ENCODE measurements at places on chromosomes 1 and 21.

DNA sequence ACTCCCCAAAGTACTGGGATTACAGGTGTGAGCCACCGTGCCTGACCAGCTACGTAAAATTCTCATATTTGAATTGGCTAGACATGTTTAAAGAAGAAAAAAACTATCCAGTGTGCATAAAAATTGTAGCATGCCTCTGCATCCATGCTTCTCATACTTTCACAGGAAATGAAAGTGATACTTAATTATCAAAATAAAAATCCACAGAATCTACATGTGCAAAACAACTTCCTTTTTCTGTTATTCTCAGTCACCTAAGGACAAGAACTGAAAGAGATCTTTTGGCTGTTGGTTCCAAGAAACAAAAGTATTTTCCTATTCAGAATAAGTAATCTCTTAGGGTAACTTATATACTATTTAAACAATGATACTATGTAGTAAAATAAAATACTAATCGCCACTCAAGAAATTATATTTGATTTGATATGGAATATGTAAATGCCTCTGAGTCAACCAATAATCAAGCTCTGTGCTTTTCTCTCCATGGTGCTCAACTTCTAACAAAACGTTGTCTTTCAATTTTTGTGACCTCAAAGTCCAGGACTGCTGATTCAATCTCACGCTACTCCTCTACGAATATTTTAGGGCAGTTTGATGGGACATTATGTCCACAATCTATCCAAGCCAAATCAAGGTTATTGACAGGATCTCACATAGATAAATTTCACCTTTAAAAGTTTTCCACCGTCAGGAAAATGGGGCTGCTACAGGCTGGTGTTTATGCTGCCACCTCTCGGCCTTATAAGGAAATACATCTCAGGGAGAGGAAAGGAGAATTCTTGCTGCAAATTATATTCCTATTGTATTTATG lies 102.7 kb downstream of the ZNF281 start:
- DNase-seq = peak; percentile 51

DNA sequence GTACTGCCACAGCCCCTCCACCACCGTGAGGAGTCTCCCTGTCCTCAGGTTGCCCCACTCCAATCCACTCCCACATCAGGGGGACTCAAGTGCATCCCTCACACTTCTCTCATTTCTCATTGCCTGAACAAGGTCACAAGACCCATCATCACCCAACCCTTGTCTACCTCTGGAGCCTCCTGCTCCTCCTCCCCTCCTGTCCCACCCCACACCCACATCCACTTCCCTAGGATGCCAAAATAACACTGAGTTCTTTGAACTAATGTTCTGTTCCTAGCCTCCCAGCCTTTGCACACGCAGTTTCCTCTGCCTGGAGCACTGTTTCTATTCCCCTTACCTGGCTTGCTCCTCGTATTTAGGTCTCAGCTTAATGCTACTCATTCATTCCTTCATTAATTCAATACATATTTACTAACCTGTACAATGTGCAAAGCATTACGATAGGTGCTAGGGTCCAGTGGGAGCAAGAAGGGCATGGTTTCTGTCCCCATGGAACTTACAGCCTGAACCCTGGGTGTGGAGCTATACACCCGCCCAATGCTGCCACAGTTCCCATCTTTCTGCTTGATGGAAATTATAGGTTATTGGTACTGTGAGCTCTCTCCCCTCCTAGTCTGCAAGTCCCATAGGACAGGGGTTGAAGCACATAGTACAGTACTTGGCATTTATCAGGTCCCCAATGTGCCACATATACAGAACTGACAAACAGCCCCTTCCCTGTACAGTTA lies 96.1 kb upstream of the GRIK3 start:
- DNase-seq = no peak

GRCh38 chr21:31409831-31410487 lies 65.9 kb upstream of the TIAM1 start:
- DNase-seq = no peak

GRCh38 chr21:17196623-17197022 lies 316.2 kb upstream of the CXADR start:
- DNase-seq = no peak

GRCh38 chr1:56569661-56570060 lies 9.7 kb downstream of the PLPP3 start:
- no peak for DNase-seq

DNA sequence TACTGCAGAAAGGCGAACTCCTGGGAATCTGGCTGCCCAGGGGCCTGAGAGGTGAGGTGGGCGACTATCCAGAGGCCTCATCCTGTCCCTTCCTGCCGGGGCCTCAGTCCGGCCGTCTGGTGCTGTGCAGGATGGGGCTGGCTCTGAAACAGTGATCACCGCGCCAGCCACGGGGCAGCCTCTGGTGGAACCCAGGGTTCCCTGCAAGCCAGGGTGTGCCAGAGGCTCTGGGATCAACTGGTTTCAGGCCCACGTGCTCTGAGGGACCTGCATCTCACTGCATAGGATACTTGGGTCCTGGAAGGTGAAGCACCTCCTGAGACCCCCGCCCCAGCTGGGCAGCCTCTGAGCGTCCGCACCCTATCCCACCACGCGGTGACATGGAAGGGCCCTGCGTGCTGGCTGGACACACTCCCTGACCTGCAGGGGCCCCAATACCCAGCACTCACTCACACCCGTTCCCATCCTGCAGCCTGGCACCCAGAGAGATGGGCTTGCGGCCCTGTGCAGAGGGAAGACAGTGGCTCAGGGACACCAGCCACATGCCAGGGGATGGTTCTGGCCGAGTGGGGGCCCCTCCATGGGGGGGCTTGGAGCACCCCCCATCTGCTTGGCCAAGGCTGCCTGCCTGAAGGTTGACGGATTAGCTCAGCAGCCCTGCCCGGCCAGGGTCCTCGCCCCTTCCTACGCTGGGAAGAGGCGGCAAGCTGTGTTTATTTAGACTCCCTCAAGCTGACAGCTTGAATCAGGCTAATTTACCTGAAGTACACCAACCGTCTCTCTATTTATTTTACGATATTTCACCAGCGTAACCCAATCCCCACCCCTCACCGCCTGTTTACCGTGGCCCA lies 64.3 kb upstream of the TTC34 start:
- DNase-seq = no peak

DNA sequence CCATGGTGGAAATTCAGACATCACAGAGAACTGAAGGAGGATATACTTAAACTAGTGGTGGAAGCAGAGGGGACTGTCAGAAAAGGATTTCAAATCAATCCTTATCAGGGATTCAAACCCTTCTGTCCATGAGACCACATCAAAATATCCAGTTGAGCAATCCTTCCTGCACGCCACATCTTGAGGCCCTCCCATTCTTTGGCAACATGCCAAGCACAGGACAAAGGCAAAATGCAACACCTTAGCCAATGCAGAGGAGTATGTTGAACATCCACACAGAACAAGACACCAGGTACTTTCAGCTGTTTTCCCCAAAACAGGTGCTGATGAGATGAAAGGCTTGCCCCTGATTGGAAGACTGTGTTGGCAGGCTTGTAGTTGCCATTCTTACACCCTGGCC lies 81.8 kb upstream of the PLXNA2 start:
- DNase-seq = no peak

GRCh38 chr1:17043676-17044075 lies 10.2 kb downstream of the SDHB start:
- DNase-seq = no peak

GRCh38 chr1:66981679-66982078 lies 56.9 kb downstream of the MIER1 start:
- DNase-seq = no peak

DNA sequence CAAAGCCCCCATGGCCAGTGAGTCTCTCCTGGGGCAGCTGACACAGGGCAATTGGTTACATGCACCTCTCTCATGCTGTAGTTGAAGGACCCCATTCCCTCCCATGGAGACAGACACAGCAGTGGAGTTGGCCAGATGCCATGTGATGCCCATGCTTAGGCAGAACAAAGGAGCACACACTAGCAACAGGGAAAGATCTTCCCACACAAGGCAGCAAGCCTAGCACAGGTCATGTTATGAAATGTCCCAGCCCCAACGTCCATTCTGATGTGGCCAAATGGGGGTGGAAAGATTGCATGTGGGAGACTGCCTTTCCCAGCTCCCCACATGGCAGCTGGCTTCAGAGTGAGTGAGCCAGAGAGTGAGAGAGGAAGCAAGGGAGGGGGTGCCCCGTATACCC lies 34.5 kb downstream of the AADACL4 start:
- DNase-seq = no peak

DNA sequence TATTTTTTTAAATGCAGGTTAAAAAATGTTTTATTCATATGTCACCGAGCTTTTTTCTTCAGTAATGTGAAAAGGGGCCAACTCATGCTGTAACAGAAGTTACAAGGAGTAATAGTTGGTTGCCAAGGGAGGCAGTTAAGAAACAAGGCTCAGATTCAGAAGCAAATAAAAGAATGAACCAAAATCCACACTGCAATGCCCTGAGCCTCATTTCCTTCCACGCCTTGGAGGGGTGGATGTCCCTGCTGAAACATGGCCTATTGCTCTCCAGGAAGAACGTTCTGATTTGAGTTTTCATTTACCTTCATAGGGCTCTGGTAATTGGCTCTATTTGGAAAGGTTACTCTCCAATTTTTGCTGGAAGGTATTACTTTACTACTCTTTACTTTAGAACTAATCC lies 24.4 kb downstream of the ALG14 start:
- DNase-seq = no peak

DNA sequence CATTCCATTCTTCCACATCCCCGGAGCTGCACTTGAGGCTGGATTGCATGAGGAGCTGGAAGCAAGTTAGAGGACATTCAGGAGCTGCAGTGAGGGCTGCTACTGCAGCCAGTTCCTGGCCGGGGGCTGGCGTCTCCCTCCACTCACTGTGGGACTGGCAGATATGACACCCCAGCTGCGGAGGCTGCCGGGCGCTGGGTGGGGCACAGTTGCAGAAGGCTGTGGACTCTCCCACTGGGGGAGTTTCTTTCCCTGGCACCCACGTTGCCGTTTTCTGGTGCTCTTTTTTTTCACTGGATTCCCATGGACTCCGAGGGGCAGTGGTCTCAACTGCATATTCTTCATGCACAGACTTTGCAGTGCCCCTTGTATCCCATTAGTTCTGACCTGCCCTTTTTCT lies 351.1 kb upstream of the AJAP1 start:
- no peak for DNase-seq

DNA sequence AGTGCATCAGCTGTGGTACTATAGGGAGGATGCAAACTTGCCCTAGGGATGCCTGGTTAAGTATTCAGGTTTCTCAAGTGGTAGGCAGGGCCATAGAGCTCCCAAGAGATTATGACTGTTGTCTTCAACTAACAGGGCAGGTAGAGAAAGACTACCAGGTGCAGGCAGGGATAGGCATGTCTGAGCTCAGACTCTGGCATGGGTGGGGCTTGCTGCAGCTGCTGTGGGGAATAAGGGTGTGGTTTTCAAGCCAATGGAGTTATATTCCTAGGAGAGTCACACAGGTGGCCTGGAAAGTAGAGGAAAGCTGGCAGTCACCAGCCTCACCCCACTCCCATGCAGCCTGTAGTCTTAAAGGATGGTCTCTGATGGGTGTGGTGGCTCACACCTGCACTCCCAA lies 673.4 kb upstream of the ADGRL4 start:
- no peak for DNase-seq

GRCh38 chr1:180791806-180792205 lies 120.9 kb upstream of the KIAA1614 start:
- DNase-seq = peak; percentile 7

- DNase-seq = no peak
Observed at GRCh38 chr1:10536133-10536770, 61.5 kb downstream of the PEX14 start.

DNA sequence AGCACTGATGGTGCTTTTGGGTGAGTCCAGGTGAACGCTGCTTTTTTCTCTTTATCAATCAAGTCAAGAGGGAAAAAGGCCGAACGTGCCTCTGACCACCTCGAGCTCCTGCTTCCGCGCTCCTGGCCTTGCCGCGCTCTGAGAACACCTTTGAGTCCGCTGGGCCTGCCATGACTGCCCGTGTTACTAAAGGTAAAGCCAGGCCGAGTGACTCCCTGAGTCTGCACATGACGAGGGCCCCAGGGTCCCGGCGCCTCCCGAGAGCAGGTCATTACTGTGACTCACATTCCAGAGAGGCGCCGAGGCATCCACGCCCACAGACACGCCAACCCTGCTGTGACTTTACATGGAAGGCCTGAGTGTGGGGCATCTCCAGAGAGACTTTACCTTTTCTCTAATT lies 11.1 kb downstream of the POFUT2 start:
- DNase-seq = no peak

DNA sequence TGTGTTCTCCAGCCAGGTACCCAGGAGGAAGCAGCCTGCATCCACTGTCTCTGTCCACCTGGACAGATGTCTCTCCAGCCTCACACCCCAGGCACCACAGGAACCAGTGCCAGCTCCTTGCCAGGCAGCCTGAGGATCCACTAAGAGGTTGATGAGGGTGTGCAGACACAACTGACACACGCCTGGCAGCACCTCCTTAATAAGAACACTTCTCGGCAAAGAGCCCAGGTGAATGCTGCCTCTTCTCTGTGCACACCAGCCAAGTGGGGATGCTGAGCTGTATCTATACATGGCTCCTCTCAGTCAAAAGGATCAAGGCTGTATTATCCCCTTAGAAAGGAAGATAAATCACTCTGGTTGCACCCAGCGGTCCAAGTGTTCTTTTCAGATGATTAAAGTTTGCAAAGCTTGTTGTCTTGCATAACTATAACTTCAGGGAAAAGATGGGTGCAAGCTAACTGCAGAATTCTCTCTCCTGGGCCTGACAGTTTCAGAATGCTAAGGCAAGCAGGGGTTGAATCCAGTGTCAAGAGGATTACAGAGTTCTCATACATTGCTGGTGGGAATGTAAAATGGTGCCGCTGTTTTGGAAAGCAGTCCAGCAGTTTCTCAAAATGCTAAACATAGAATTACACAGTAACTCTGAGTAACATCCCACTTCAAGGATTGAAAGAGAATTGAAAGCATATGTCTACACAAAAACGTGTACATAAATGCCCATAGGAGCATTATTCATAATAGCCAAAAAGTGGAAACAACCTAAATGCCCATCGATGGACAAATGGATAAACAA lies 3.7 kb upstream of the CAPN8 start:
- no peak for DNase-seq

DNA sequence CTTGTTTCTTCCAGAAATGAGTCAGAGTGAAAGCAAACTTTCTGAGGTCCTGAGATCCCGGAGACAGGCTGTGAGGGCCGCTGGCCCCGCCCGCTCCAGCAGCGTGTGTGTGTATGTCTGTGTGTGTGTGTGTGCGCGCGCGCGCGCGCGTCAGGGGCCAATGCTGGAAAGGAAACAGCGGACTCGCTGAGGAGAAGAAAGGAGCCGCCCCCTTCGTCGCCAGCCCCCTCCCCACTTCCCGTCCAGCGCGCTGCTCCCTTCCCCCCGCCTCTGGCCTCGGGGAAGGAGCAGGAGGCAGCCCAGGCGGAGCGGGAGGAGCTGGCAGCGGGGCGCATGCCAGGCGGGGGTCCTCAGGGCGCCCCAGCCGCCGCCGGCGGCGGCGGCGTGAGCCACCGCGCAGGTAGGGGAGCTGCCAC lies at the start of gene DISC1:
TSS of gene DISC1 (plus strand) at position 256 of the 416 bp plus-strand sequence. CDS start at position 334, 78 bp downstream.
- peak; percentile 88 for DNase-seq

GRCh38 chr1:1910651-1911331 lies 4.3 kb upstream of the CALML6 start:
- DNase-seq = no peak

- DNase-seq = peak; percentile 21
Observed at GRCh38 chr1:246794828-246795671, 70.8 kb downstream of the SCCPDH start.

- peak; percentile 55 for DNase-seq
Observed at GRCh38 chr1:55484173-55484572, 269.0 kb upstream of the USP24 start.

- DNase-seq = no peak
Observed at GRCh38 chr1:220203816-220204215, 68.4 kb downstream of the RAB3GAP2 start.

Measured in fibroblast of skin of right quadriceps (primary cell).